ENCODE measurements at places on chromosomes 6 and 20.

GRCh38 chr20:58864346-58864745, 11.8 kb downstream of the GNAS start:
- no peak for DNase-seq

- no peak for DNase-seq
Measured at GRCh38 chr6:159095616-159096015, 50.8 kb upstream of the TAGAP start.

- DNase-seq, result no peak
Measured at GRCh38 chr20:31894980-31895675, 24.7 kb downstream of the TTLL9 start.

GRCh38 chr6:16168858-16169257, 40.0 kb downstream of the MYLIP start:
- peak; percentile 25 for DNase-seq

DNA sequence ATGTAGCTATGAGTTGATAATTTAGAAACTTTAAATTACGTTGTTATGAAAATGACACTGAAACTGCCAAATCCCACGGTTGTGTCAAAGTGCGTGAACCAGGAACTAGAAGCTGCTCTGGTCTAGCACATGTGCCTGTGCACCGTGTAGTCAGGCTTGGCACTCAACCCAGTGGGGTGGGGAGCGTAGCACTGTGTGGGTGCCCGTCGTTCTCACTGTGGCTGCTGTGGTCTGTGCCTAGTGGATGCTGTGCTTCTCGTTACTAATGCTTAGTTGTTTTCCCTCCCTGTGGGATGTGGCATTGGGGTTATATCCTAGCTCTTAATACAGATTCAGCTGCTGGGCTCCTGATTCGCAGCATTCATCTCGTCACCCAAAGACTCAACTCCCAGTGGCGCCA, 46.2 kb upstream of the ADIG start:
- DNase-seq, result no peak

DNA sequence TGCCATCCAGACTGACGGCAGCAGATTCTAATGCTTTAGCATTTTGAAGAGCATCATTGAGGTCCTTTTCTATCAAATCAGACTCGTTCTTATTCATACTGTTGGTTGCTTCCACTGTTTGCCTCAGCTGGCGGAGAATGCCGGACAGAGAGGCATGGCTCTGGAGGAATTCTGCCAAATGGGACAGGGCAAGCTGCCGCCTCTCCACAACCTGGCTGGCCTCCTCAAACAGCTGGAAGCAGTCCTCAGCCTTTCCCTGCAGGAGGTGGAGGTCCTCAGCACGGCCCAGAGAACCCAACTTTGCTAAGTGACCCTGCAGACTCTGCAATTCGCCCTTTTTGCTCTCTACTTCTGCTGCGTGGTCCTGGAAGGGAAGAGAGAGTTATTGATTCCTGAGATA, 220.5 kb downstream of the SYNE1 start:
- no peak for DNase-seq

- no peak for DNase-seq
Measured at GRCh38 chr6:29953001-29953441, 10.7 kb downstream of the HLA-A start.

- DNase-seq, result no peak
Measured at GRCh38 chr6:166657531-166657930, 30.5 kb upstream of the RPS6KA2 start.
